NCI-H446 treated with DMSO at 0.1 percent for 48 hours (cell line): ENCODE measurements at places on chromosomes 2 and 18.

DNA sequence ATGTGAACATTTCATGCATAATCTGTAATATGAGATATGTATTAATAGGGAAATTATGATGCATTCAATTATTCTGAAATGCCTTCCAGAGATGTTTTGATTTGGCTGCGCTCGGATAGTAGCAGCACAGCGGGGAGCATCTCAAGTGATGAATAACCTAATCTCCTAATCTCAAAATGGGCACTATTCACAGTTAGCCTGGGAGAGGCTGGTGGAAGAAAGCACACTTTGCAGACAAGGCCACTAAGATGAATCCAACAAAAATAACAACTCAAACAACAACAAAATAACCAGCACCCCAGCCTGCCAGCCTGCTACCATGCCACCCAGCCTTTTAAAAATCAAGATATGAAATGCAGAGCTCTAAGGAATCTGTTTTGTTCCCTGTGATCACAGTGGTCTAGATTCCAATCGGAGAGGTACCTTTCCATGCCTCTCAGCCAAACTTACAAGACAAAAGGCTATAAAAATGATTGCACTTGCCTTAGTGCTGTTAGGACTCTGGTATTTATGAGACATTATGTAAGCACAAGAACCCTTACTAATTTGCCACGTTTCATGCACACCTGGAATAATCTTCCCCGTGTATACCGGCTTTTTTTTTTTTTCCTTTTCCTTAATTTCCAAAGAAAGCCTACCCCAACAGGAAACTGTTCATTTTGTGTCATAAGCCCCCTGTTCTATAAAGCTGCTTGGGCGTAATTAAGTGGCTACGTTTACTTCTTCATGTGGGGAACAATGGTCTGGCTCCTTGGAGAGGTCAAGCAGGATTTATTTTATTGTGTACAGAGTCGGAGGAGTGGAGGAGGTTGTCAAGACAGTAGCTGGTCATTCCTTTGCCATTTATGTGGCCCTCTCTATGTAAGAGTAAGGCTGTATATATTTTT, 526.9 kb upstream of the FANCL start:
- DNase-seq, result peak; percentile 30

DNA sequence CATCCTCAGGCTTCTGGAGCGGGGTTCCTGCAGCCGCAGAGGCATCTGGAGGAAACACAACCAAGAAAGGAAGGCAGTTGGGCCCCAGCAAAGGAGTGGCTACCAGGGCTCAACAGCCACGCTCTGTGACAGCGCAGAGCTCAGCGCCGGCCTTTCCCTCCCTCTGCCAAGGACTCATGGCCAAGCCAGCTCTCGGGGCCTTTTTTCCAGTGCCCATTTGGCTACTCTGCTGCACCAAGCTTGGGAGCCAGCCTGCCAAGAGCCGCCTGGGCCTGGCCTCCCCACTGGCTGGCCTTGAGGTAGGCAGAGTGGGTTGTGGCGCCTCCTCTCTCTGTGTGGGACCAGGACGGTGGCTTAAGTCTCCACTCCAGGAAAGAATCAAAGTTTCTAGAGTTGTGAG, 7.2 kb upstream of the CCDC74A start:
- DNase-seq, result no peak

DNA sequence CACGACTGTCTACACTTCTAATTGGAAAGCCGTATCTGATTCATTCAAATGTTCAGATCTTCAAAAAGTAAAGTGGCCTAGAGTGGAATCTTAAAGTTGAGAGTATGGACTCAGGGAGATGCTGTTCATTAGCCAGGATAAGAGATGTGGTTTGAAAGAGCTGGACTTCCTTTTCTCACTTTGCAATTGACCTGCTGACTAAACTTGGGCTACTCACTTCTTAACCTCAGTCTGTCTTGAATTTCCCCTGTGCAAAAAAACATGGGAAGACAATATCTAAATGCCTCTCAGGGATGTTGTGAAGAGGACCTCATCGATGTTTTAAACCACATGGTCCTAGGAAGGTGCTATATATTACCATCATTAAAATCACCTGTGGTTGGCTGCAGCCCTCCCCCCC, 64.1 kb downstream of the BCL2 start:
- DNase-seq, result no peak

- DNase-seq, result peak; percentile 20
These were observed 95.1 kb downstream of the CRIM1 start for GRCh38 chr2:36450466-36451196.
